ENCODE measurements at places on chromosomes 16 and 17. TPM values are rescaled to one million over a fixed set of nuclear protein-coding genes. Genes with fewer than 3 reads are reported as not detected.

DNA sequence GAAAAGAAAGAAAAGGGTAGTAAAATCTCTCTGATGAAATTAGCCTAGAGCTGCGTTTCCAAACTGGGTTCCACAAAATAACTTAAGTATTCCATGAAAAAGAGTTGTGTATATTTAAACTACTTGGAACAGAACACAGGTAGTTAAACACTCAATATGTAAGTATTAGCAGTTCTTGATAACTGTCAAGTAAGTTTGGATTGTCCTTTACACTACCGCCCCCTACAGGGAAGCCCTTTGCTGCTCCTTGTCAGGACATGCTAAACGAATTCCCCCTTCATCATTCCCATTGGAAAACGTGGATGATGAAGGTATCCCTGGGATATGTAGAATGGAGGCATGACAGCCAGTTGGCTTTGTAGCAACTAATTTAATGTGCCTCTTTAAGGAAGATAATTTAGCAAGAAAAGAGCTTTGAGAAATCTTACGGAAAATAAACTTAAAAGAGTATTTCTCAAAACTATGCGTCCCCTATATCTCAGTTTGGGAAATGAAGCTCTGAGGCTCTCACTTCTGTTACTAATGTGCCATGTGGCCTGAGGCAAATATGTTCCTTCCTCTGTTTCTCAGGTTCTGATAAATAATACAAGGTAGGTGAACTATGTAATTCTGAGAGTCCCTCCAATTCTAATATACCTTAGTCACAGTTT is 18.8 kb downstream of the NCBP3 start:
- H3K4me1 ChIP-seq = peaks cover 14% of the 10 kb centered on the region
- peaks cover 87% of the 10 kb centered on the region for H3K36me3 ChIP-seq
- DNase-seq = no peak
- no peak overlapping the region for H3K4me3 ChIP-seq
- no peaks in the 10 kb centered on the region for H3K27me3 ChIP-seq

DNA sequence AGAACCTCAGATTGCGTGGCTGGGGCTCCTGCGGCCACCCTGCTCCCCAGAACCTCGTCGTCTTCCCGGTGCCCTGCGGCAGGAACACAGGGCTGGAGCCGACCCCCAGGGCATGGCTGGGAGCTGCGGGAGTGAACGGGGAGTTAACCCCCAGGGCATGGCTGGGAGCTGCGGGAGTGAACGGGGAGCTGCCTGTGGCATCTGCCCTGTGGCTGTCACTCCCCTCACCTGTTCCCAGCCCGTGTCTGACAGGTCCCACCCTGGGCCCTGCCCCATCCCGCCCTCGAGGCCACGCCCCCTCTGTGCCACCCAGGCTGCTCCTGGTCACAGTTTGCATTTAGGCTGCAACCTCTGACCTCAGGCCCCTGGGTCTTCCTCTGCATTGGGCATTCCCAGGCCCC is 39.4 kb upstream of the ACSF3 start:
- H3K36me3 ChIP-seq = no peaks in the 10 kb centered on the region
- peaks cover 20% of the 10 kb centered on the region for H3K4me1 ChIP-seq
- no peak for DNase-seq
- peaks cover 97% of the 10 kb centered on the region for H3K27me3 ChIP-seq
- H3K4me3 ChIP-seq = no peak overlapping the region
- no peak overlapping the region for H3K27ac ChIP-seq

GRCh38 chr17:77504652-77505155 is 363.9 kb downstream of the SEC14L1 start:
- no peak overlapping the region for H3K4me3 ChIP-seq
- H3K27ac ChIP-seq = no peak overlapping the region
- DNase-seq = no peak
- no peaks in the 10 kb centered on the region for H3K27me3 ChIP-seq
- peaks cover 6% of the 10 kb centered on the region for H3K4me1 ChIP-seq
- peaks cover 21% of the 10 kb centered on the region for H3K36me3 ChIP-seq

Gene CCT6B
- 2.1 TPM for total RNA-seq

GRCh38 chr17:80822700-80823410 is 168.8 kb upstream of the CHMP6 start:
- H3K36me3 ChIP-seq = peaks cover 4% of the 10 kb centered on the region
- H3K27me3 ChIP-seq = no peaks in the 10 kb centered on the region
- no peak overlapping the region for H3K4me3 ChIP-seq
- no peak for DNase-seq

- H3K36me3 ChIP-seq = peaks cover 15% of the 10 kb centered on the region
- H3K27ac ChIP-seq = peak within 1 kb of the TSS; percentile 97
- H3K27me3 ChIP-seq = no peaks in the 10 kb centered on the region
- no peak for DNase-seq
- peaks cover 6% of the 10 kb centered on the region for H3K4me1 ChIP-seq
- H3K4me3 ChIP-seq = peak within 1 kb of the TSS; percentile 61
Observed at GRCh38 chr17:30970831-30971567, at the start of gene RNF135. Gene RNF135, plus strand, starts transcription at chr17:30971039. Its CDS starts 35 bp downstream, at chr17:30971074.

Gene EPN3
- total RNA-seq = 111 TPM

Gene KIF19
- total RNA-seq = not detected

DNA sequence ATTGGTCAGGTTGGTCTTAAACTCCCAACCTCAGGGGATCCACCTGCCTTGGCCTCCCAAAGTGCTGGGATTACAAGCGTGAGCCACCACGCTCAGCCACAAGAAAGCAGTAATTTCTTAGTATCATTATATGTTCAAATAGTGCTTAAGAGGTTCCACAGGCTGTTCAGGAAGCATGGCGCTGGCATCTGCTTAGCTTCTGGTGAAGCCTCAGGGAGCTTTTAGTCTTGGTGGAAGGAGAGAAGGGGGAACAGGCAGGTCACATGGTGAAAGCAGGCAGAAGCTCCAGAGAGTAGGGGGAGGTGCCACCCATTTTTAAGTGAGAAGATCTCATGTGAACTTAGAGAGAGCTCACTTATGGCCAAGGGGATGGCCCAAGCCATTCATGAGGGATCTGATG is 3.7 kb upstream of the SEC14L1 start:
- H3K36me3 ChIP-seq = no peaks in the 10 kb centered on the region
- DNase-seq = no peak
- no peaks in the 10 kb centered on the region for H3K27me3 ChIP-seq
- H3K27ac ChIP-seq = no peak overlapping the region

GRCh38 chr17:8885967-8886684 is 18.7 kb upstream of the PIK3R6 start:
- H3K36me3 ChIP-seq = peaks cover 5% of the 10 kb centered on the region
- DNase-seq = no peak
- no peaks in the 10 kb centered on the region for H3K4me1 ChIP-seq
- no peak overlapping the region for H3K27ac ChIP-seq
- H3K4me3 ChIP-seq = no peak overlapping the region
- no peaks in the 10 kb centered on the region for H3K27me3 ChIP-seq

GRCh38 chr16:17556276-17557052 is 85.7 kb upstream of the XYLT1 start:
- no peak overlapping the region for H3K4me3 ChIP-seq
- H3K4me1 ChIP-seq = peaks cover 24% of the 10 kb centered on the region
- DNase-seq = no peak
- no peaks in the 10 kb centered on the region for H3K27me3 ChIP-seq
- H3K27ac ChIP-seq = no peak overlapping the region

Gene PNMT
- 1.8 TPM for total RNA-seq

- H3K4me3 ChIP-seq = no peak overlapping the region
- no peak for DNase-seq
- no peaks in the 10 kb centered on the region for H3K36me3 ChIP-seq
- H3K4me1 ChIP-seq = peaks cover 32% of the 10 kb centered on the region
- H3K27me3 ChIP-seq = no peaks in the 10 kb centered on the region
Observed at GRCh38 chr17:64992325-64992802, 64.2 kb downstream of the GNA13 start.
